ENCODE measurements at places on chromosomes 2 and 18.

DNA sequence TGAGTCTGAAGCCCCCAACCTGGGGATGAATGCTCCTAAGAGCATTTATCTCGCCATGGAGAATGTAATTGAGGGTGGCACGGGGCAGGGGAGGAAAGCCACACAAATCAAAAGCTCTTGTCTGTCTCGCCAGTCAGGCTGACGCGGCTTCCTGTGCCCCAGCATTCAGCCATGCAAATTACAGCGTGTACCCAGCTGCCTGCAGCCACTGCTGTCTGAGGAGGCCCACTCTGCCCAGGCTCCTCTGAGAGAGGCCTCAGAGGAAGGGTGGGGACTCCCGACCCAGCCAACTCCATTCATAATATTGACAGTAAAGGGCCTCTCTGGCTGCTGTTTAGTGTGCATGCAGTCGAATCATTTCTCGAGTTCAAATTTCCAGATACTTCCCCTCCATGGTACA, 22.0 kb downstream of the SMAD7 start:
- DNase-seq, result peak; percentile 78

DNA sequence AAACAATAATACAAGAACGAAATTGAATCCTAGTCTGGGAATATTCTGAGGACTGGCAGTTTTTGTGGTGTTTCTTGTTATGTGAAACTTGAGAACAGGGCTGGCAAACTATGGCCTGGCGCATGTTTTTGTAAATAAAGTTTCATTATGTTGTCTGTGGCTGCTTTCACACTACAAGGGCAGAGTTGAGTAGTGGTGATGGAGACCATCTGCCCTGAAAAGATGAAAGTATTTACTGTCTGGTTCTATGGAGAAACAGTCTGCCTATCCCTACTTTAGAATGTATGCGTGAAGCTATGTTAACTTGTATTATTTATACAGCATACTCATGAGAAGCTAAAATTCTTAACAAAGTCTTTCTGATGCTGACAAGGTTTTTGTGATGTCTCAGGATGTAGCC, 351.9 kb downstream of the LRRTM1 start:
- DNase-seq, result no peak

GRCh38 chr2:5343785-5344335, 348.3 kb upstream of the SOX11 start:
- DNase-seq, result no peak

GRCh38 chr2:237486334-237486818, 675 bp upstream of the MLPH start:
- no peak for DNase-seq

GRCh38 chr18:1511619-1512311, 607.1 kb downstream of the ADCYAP1 start:
- no peak for DNase-seq

GRCh38 chr2:8086796-8087479, 594.9 kb upstream of the ID2 start:
- no peak for DNase-seq

GRCh38 chr2:130768191-130768855, 13.0 kb downstream of the AMER3 start:
- no peak for DNase-seq

DNA sequence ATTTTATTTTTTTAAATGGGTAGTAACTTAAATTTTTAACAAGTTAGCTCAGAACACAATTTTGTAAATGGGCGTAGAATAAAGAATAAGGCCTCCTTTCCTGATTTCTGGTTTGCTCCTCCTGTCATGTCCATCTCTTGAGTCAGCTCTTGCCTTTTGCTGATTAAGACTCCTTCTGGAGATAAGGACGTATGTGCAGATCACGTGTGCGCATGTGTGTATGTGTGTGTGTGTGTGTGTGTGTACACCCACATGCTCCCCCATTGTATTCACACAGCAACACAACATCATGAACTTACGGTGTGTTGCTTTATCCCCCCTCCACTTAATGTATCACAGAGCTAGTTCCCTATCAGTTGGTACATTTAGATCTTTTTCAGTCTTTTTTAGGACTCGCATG, 182.9 kb downstream of the PRKCE start:
- DNase-seq, result no peak

GRCh38 chr18:64017870-64018269, 48.0 kb downstream of the SERPINB8 start:
- no peak for DNase-seq

- no peak for DNase-seq
These were observed 540.7 kb upstream of the NETO1 start for GRCh38 chr18:73408469-73408868.

DNA sequence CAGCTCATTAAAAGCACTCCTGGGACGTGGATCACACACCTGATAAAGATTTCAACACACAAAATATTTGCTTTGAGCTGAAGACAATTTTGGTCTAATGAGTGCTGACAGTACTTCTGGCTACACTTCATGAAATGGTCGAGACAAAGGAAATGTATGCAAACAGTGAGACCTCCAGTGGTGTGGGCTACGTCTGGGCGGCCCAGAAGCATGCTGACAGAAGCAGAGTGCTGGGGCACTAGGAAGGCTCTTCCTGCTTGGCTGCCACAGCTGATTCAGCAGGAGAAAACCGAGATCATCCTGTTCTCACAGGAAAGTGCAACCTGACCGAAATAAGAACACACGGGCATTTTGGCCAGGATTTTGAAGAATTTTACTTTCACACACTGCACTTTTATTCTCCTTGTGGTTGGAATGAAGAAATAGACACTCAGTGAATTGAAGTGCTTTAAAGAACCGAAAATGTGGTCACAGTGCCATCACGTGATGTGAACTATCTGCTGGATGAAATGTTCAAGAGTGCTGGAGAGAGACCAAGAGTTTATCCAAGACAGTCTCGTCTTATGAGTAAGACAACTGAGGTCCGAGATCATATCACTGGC, 149.5 kb downstream of the CCBE1 start:
- no peak for DNase-seq

DNA sequence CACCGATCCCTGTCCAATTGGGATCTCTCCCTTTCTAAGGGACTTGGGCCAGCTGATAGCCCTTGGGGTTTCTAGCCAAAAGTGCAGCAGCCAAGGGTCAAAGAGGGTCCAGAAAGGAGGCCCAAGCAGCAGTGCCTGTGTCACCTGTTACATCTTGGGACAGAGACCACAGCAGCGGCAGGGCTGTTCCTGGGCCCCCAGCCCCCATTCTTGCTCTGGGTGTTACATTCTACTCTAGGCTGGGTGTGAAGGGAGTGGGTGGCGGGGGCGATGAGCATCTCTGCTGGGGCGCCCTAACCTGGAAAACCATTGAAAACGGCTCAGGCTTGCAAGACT, 1.2 kb downstream of the PAX3 start:
- no peak for DNase-seq

DNA sequence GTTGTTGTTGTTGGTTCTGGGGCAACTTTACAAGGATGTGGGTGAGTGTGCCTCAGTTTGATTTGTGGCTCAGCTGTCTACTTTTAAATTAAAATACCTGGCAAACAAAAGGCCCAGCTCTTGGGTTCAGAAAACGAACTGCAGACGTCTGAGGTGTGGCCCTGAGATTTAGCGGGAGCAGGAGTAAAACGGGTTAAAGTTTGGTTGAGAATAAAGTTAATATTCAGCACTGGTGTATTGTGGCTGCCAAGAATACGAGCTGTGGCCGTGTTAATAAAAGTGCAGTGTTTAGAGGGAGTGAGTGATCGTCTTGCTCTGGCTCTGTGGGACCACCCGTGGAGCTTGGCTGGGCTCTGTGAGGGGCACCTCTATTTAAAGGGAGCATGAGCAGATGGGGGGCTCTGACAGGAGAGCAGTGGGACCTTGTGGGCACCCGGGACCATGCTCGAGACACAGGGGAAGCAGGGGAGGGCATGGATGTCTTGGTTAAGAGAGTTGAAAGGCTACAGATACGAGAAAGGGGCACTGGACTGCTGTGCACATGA, 80.3 kb downstream of the VAPA start:
- no peak for DNase-seq

GRCh38 chr2:120395221-120396012, 49.5 kb downstream of the INHBB start:
- DNase-seq, result no peak

DNA sequence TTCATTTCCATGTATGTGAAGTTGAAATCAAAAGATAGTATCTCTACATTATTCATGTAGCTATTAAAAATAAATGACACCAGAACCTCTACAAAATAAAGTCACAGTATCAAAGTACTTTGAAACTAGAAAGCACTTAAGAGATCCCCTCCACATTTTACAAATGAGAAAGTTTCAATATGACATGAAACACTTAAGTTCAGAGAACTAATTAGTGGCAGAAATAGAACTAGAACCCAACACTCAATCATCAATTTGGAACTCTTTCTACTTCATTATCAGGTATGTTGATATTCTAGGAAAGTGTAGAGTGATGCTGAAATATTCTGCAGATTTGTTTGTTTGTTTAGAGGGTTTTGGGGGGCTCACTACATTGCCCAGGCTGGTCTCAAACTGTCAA, 145.6 kb downstream of the MEMO1 start:
- DNase-seq, result no peak

DNA sequence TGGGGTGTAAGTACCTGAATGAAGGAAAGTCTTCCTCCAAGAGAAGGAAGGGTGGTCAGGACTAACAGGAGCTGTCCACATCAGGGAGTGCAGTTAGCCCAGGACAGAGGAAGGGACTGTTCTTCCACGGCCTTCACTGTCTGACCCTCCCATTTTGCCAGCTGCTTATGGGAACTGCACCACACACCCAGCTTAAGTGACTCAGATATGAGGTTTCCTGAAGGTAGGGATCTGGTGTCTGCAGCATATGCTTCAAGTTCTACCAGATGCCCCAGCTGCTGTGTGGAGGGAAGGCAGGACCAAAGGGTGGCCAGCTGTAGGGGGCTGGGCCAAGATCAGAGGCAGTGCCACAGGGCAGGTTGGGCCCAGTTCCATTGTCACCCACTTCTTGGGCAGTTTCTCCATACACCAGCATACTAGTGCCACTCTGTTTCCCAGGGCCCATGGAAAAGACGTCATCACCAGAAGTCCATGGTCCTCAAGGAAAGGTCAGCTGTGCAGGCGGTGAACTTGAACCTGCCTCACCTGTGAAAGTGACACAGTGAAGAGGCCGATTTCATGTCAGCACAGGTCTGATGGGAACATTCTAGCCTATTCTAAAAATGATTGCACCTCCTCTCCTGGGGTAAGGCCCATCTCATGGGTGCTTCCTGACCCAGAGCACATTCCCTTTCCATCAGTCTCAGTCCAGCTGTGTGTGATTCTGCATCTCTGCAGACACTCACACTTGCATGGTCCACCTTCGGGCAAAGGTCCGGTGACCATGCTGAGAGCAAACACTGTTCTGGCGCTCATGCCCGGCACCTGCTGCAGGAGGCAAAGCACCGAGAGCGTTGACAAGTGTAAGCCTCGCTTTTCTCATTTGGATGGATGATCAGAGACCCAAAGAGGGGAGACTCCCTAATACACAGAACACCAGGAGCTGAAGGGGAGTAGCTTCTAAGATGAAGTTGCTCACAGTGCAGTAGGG, 68.0 kb downstream of the ACAA2 start:
- DNase-seq, result no peak

- no peak for DNase-seq
These were observed 10.7 kb downstream of the DPP4 start for GRCh38 chr2:162063281-162063680.

DNA sequence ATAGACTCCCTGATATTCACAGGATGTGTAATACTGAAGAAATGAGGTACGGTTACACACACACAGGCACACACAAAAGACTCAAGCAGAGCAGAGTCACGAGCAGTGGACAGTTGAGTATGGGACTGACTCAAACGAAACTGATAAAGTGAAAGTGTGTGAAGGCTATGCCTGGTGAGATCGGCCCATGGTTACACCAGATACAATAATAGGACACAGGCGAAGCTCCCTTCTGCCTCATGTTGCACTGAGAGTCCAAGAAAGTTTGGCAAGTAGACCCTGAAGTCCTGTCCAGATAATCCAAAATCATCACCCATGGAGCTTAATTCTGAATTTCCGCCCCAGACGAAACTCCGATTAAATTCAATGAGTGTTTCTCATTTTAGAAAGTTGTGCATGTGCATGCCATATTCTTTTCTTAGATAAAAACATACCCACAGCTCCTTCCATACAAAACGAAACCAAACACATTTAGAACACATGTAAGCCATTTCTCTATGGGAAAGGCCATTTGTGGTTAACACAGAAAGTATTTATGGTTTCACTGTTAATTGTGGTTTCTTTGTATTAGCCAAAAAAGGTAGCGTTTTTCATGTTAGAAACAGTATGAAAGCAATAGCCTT, 567.6 kb downstream of the PLCL1 start:
- no peak for DNase-seq

- peak; percentile 44 for DNase-seq
These were observed 2.1 kb upstream of the PCBP1 start for GRCh38 chr2:70084973-70085710.

DNA sequence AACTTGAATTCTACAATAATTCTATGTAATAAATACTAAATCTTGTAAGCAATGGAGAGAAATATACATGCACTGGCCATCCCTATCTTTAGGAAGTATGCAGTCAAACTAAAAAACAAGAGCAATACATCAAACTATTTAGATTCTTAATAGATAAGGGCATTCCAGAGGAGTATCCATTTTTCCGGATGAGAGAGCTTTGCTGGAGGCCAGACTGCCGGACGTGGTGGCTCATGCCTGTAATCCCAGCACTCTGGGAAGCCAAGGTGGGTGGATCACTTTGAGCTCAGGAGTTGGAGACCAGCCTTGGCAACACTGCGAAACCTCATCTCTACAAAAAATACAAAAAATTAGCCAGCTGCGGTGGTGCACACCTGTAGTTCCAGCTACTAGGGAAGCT, 60.8 kb downstream of the KIF5C start:
- no peak for DNase-seq

- peak; percentile 66 for DNase-seq
These were observed 96.2 kb upstream of the ZNF532 start for GRCh38 chr18:58768293-58768974.

- DNase-seq, result no peak
These were observed 256.0 kb upstream of the RAB6C start for GRCh38 chr2:129723277-129724020.

- DNase-seq, result no peak
These were observed 298.7 kb downstream of the GALNT13 start for GRCh38 chr2:154170400-154170799.

GRCh38 chr2:190908532-190908931, 27.9 kb downstream of the GLS start:
- no peak for DNase-seq

DNA sequence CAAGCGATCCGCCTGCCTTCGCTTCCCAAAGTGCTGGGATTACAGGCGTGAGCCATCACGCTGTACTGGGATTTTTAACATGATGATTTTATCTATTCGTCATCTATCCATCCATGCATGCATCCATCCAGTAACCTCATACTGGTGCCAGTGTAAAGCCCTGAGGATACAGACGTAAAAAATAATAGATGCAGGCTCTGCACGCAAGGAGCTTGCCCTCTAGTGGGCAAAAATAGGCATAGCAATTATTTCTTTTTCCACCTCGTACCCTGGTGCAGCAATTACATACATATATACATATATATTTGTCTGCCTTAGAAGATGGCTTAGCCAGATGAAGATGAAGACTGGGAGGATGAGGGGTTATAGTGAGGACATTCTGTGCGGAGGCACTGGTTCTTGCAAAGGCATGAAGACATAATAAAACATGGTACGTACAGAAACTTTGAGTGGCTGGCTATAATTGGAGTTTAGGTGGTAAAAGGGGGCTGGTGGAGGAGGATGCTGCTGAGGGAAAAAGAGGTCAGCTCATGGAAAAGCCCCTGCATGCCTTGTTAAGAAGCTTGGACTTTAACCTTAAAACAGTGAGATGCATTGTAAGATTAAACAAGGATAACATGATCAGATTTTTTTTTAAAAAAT, 19.6 kb upstream of the RPIA start:
- DNase-seq, result no peak
